CD4-positive, alpha-beta T cell treated with Interleukin-6 at 100 ng/mL for 8 hours (primary cell): ENCODE measurements at places on chromosomes 16 and 17.

DNA sequence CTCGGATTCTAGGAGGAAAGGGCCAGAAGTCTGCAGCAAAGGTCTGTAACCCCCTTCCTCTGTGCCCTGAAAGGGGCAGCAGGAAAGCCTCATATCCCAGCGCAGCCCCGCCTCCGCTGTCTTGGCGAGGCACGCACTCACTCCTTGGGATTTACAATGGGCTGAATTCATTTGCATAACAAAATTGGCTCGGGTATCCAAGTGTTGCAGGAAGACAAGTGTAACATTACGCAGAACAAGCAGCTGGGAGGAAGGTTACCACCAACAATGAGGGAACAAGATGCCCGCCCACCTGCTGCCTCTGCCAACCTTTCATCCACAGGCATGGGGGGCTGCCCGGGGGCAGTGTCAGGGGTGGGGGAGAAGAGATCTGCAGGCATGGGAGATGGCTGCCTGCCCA is 130.4 kb downstream of the MRM1 start:
- DNase-seq, result no peak

GRCh38 chr17:38900978-38901656 is 24.3 kb upstream of the LASP1NB start:
- peak; percentile 24 for DNase-seq

GRCh38 chr16:65274566-65274965 is 152.7 kb upstream of the CDH11 start:
- DNase-seq, result no peak

GRCh38 chr17:44438636-44439035 is 49.2 kb upstream of the ITGA2B start:
- no peak for DNase-seq

GRCh38 chr16:15950161-15950854 is 892 bp downstream of the ABCC1 start:
- DNase-seq, result peak; percentile 23

- peak; percentile 74 for DNase-seq
Measured at GRCh38 chr17:78176548-78177025, 8.2 kb downstream of the SYNGR2 start.

GRCh38 chr17:15398736-15399331 is 57.4 kb upstream of the TEKT3 start:
- DNase-seq, result no peak

DNA sequence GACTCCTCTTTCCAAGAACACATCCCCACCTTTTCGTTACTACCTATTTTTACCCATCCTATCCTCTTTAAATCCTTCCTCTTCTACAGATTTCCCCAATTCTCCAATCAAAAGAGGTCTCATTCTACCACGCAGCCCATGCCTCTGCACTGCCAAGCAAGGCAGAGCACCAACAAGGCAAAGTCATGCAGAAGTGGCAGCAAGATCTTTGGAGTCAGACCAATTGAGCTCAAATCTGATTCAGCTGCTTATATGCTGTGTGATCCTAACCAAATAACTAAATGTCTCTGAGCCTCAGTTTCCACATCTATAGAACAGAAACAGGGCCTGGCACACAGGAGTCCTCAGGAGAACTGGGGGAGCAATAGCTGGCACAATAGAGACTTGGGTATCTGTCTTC is 41.0 kb downstream of the TOM1L2 start:
- DNase-seq, result no peak

DNA sequence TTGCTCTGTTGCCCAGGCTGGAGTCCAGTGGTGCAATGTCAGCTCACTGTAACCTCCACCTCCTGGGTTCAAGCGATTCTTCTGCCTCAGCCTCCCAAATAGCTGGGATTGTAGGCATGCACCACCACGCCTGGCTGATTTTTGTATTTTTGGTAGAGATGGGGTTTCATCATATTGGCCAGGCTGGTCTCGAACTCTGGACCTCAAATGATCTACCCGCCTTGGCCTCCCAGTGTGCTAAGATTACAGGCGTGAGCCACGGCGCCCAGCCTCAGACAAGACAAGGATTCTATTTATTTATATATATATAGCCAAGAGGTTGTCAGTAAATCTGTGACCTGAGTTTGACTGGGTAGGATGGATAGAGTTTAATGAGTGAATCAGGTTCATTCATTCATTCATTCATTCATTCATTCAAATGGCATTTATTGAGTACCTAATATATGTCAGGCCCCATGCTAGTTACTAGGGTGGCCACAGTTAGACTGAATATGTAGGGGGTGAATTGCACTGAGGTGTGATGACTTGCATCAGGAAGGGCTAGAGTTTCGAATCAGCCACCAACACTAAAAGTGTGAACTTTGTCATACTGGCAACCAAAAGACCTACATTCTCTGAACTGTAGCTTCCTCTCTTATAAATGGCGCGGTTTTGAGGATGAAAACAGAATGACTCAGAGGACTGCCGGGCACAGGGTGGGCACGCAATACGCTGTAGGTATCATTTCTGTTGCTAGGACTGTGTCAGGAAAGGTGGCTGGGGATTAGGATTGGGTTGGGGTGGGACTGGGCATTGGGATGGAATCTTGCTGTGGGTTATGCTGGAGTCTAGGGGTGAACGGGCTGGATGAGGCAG is 37.8 kb downstream of the ITGAE start:
- DNase-seq, result peak; percentile 55

DNA sequence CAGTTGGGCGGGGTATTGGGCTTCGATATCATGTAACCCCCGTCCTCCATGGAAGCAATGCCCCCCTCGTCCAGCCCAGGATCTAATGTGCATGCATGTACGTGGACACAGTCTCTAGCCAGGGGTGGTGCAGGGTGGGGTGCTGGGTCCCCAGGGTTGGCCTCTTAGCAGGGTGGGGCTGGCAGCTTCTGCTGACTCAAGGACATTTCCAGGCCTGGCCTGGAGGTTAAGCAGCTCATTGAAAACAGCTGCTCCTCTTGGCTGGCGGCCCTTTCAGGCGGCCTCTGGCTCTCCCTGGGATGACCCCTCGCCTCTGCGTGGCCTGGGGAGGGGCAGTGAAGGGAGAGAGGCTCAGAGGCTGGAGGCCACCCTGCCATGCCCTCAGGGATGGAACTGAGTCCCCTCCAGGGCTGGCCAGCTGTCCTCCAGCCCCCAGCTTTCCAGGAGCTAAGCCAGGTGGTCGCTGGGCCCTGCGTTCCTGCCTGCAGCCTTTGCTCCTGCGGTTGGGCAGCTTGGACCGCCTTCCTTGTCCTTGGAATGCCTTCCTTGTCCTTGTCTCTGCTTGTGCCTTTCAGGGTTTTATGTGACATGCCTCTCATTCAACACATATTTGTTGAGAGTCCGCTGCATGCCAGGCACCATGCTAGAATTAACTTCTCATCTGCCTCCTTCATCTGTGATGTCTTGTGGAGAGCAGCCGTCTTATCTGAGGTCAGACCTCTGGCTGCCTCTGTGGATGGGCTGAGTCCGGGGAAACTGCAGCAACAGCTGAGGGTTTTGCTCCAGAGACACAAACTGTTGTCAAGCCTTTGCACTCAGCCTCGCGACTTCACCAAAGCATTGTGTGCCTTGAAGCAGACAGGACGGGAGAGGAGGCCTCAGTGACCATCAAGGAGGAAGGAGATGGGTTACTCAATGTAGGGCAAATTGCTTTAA is 26.6 kb downstream of the MRC2 start:
- no peak for DNase-seq

DNA sequence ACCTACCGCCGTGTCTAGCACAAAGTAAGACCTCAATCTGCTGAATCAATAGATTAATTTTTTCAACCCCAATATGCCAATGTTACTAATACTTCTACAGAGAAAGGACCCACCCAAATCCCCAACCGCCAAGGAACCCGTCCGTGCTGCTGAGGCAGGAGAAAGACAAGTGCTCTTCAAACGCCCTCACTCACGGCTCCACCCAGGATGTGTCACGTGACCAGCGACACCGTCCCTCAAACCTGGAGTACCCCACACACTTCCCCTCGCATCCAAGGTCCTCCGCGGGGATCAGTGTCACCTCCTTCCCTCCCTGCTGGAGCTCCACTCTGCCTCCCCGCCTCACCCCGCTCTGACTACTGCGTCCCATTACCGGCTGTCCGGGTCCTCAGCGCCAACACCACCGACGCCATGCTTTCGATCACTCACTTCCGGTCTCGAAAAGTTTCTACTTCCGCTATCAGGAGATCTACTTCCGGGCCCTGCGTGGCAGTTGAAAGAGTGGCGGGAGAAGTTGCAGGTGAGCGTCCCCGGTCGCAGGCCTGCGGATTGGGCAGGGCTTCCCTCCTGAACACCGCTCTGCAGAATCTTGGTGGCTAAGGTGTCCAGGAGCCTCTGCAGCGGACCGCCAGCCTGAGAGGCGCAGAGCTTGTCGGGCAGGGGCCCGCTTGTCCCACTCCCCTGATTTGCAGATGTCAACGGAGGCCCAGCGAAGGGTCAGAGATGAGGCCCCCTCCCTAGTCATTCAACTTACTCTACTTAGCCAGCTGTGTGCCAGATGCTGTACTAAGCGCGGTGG is at the start of the genes EME1 and MRPL27:
TSS of gene EME1 (plus strand) at position 472 of the 799 bp plus-strand sequence. CDS start 1,980 bp downstream, outside the sequence.
TSS of gene MRPL27 (minus strand) at position 427 of the 799 bp plus-strand sequence. CDS start at position 413, 14 bp downstream.
- peak; percentile 84 for DNase-seq

- no peak for DNase-seq
Measured at GRCh38 chr16:50306287-50306686, 39.9 kb downstream of the ADCY7 start.

GRCh38 chr17:76166168-76166567 is 25.1 kb upstream of the FOXJ1 start:
- no peak for DNase-seq

DNA sequence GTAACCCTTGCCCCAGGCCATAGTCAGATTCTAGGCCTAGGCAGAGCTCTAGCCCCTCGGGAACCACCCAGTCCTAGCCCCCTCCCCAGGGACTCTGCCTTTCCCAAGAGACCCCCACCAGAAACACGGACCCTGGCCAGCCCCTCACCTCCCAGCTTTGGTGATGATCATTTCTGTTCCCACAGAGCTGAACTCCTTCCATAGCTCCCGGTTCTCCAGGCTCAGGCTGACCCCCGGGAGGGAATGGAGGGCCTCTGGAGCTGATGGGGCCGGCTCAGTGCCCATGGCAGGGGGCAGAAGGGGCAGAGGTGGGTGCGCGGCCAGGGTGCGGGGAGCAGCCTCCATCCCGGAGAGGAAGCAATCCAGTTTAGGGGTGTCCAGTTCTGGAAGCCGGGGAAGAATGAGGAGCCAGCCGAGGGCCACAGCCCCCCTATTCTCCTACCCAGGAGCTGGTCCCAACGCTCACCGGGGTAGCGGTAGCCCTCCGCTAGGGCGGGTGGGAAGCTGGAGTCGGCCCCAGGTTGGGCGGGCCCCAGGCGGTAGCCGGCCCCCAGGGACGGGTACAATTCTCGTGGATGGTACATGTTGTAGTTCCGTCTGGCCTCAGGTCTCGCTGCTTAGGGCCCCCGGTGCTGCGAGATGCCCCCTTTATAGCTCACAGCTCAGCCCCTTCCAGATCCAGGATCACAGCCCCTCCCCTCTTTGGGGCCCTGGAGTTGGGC is 953 bp downstream of the TBX6 start:
- DNase-seq, result no peak

- DNase-seq, result no peak
Measured at GRCh38 chr17:61411261-61412142, 11.9 kb downstream of the TBX2 start.

DNA sequence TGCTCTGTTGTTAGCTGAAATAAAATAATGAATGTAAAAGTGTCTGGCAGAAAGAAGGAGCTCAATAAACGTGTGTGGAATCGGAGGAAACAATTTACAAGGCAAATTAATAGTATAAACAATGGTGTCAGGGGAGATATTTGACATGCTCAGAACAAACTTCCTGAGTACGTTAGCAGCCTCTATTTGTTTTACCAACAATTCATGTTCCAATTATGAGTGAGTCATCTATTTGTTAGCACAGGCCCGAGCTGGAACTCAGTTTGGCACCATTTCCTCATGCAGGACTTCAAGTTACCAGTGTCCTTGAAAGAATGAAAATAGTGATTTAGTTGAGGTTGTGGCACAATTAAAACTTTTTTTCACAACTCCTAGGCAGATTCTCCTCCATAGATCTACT is 9.1 kb downstream of the ASIC2 start:
- DNase-seq, result no peak

- peak; percentile 69 for DNase-seq
Measured at GRCh38 chr17:81295676-81296381, 722 bp upstream of the SLC38A10 start.

DNA sequence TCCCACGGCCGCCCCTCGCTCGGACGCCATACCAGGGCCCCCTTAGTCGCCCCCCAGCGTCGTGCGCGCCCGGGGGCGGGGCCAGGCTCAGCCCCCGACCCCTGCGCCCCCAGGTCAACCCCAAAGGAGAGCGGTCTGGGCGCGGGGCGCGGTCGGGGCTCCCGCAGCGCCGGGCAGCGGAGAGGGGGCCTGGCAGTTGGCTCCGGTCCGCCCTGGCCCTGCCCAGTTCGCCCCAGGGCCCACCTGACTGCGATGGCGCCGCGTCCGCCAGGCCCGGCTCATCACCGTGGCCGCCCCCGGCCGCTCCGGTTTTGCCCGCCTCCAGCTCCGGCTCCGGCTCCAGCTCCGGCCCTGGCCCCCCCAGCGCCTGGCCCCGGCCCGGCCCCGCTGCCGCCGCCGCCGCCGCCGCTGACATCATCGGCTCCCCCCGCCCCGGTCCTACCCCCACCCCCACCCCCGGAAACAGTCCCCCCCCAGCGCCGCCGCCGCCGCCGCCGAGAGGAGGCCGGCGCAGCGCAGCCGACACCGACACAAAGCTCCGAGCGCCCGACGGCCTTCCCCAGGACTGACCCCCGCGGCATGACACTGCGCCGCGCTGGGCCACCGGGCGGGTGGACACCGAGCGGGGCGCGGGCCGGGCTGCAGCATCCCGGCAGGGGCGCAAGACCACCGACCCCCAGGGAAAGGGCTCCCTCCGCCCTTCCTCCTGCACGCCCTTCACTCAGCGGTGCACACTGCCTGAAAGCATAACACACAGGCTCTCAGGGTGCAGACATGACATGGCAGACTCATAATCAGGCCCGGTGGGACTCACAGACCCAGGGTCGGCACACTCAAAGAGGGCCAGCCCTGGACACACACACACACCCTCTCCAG is at the start of gene ZBTB4:
TSS of gene ZBTB4 (minus strand) at position 419 of the 876 bp plus-strand sequence. CDS start 12,830 bp downstream, outside the sequence.
- DNase-seq, result peak; percentile 62

DNA sequence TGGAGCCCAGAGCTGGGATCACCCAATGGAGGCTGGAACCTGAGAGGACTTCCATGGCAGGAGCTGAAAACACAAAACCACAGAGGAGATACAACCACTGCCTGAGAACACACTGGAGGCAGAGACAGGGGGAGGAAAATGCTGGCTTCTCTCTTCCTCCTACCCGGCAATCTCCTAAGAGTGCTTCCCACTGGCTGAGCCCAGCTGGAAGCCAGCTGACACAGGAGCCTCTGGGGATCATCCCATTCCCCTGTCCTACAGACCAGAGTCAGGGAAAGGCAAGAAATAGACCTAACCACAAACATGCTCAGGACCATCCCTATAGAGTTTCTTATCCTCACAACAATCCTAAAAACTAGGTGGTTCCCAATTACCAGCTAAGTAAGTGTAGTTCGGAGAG is 112.4 kb upstream of the CDH5 start:
- no peak for DNase-seq

GRCh38 chr16:28925386-28926228 is 569 bp upstream of the RABEP2 start:
- peak; percentile 81 for DNase-seq

- DNase-seq, result no peak
Measured at GRCh38 chr16:67357561-67357960, 30.9 kb downstream of the LRRC36 start.

- no peak for DNase-seq
Measured at GRCh38 chr17:74552037-74552436, 6.1 kb upstream of the CD300C start.

- no peak for DNase-seq
Measured at GRCh38 chr17:72938482-72938881, 154.0 kb downstream of the SLC39A11 start.
